Stimulated activated CD4-positive, alpha-beta T cell treated with anti-CD3 and anti-CD28 coated beads, Interleukin-4, amount 100 ng/mL, for 4 hours (primary cell): ENCODE measurements at places on chromosomes 12 and 14.

DNA sequence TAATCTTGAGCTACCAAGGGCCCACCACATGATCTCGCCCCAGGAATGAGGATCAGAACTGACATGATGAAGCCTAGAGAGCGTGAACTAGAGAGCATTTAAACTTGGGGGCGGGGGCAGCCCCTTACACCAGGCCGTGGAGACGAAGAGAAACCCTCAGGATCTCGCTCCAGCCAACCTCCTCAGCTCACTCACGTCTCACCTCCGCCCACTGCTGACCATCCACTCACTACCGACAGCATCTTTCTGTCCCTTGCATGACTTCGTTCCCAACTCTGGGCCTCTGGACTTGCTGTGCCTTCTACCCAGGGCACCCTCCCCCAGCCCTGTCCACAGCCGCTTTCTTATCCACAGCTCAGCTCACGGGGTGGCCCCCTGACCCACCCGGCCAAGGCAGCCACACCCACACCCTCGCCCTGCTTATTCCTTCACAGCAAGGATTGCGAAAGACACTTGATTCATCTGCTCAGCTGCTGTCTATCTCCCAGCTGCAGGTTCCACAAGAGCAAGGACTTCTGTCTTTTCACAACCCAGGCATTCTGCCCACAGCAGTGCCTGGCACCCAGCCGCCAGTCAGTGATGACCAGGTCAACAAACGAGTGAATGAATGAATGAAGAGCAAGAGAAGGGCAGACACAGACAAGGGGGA is 6.4 kb downstream of the STX2 start:
- DNase-seq = no peak

- DNase-seq = no peak
Observed at GRCh38 chr14:32426028-32426427, 96.9 kb downstream of the AKAP6 start.

- no peak for DNase-seq
Observed at GRCh38 chr12:8562310-8562709, 21.6 kb upstream of the CLEC4E start.

GRCh38 chr12:65282840-65283239 is 4.4 kb downstream of the MSRB3 start:
- no peak for DNase-seq

DNA sequence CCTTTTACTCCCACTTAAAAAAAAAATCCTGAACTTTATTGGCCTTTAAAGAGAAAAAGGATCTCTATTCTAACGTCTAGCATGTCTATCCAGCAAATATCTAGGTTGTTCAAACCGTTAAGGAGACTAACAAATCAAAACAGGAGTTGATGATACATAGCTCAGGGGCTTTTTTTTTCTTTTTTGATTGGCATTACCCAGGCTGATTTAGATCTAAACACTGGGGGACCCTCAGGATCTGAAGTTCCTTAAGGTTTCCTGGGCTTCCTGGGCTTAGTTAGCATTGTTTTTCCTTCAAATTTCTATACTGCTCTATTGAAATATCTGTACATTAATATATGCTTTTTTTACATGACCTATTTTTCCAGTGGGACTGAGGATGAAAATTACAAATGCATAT is 42.3 kb downstream of the EFCAB11 start:
- DNase-seq = no peak

DNA sequence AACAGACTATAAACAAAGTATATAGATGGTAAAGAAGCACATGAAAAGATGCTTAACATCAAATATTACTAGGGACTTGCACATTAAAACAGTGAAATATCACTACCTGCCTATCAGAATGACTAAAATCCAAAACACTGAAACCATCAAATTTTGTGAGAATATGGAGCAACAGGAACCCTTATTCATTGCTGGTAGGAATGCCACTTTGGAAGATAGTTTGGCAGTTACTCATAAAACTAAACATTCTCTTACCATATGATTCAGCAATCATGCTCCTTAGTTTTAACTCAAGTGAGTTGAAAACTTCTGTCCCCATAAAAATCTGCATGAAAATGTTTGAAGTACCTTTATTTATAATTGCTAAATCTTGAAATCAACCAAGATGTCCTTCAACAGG is 297.6 kb downstream of the DAD1 start:
- no peak for DNase-seq

DNA sequence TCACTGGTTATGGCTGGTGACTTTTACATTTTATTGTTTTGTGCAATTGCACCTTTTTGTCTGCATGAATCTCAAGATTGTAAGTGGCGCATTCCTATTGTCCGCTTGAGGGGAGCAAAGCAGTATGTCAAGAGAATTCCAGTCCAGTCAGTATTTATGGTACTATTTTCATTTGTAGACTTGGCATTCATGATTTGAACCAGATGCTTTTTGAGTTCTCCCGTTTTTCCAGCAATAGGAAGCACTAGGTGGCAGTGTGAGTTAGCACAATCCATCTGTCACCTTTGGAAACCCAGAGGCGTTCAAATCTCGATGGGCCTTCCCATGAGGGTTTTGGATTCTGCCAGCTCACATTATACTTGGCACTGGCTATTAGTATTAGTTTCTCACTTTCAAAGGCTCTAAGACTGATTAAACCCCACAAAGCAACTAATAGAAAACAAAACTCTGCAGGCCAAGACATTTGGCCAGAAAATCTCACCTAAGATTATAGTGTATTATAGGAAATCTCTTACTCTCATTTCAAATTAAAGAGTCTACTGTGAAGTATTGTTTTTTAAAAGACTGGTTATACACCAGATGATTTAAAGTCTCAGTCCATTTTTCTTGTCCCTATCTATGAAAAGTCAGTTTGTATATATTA is 2.2 kb downstream of the DACT1 start:
- no peak for DNase-seq

DNA sequence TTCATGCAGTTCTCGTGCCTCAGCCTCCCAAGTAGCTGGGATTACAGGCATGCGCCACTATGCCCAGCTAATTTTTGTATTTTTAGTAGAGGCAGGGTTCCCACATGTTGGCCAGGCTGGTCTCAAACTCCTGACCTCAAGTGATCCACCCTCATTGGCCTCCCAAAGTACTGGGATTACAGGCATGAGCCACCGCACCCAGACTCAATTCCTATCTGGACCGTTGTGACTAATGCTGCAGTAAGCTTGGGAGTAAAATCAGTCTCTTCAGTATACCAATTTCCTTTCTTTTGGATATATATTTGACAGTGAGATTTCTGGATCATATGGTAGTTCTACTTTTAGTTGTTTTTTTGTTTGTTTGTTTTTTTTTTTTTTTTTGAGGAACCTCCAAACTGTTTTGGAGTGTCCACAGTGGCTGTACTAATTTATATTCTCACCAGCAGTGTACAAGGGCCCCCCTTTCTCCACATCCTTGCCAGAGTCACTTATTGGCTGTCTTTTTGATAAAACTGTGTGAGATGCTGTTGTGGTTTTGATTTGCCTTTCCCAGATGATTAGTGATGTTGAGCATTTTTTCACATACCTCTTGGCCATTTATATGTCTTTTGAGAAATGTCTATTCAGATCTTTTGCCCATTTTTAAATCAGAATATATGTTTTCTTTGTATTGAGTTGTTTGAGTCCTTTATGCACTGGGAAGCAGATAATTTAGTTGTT is 37.3 kb upstream of the EVL start:
- no peak for DNase-seq

DNA sequence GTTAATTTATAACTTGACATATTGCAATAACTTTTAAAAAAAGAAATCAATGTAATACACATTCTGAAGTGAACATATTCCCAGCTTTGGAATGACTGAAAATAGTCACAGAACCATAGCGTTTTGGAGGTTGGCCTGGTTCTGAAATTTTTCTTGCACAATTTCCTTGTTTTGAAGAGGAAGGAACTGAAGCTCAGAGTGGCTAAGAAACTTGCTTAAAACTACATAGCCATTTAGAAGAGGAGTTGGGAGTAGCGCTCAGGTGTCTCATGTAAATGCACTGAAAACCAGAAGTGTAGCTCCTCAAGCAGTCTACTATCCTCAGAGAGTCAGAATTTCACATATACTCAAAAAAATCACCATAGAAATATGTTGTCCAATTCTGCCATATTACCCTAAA is 41.2 kb downstream of the SLC38A1 start:
- no peak for DNase-seq

- DNase-seq = no peak
Observed at GRCh38 chr14:34029921-34030334, 79.1 kb upstream of the EGLN3 start.

DNA sequence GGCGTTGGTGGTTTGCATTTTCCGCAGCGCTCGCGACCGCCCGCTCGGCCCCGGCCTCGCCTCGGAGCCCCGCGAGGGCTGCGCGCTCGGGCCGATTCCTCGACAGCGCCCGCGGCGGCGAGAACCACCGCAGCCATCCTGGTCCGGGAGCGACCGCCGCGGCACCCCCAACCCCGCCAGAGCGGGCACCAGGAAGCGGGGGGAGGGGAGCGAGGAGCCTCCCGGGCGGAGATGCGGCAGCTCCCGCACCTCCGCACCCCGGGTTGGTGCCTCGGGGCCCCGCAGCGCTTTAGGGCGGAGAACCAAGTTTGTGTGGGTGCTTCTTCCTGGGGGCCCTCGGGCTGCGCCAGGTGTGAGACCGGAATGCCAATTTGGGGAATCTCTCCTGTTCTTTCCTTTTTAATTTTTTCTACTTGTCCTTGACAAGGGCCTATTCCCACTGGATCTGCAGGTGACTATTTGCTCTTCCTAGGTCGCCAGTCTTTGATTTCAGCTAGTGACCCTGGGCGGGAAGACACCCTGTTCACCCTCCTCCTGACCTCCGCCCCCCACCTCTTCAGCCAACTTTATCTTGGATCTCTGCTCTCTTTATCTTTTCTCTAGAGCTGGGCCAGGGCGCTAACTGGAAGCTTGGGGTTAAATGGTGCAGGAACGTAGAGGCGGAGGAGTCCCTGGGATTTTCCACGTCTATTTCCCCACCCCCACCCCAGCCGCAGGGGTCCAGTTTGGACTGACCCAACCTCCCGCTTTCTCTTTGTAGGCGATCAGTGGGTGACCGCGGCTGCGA is at the start of gene SOCS2:
Gene SOCS2, plus strand, starts transcription at position 751 of the 787 bp plus-strand sequence. CDS start 223 bp downstream, outside the sequence.
- peak; percentile 5 for DNase-seq

GRCh38 chr14:92724516-92725340 is 23.7 kb downstream of the LGMN start:
- DNase-seq = no peak

- DNase-seq = no peak
Observed at GRCh38 chr12:116436561-116437249, 122.5 kb upstream of the MAP1LC3B2 start.

- no peak for DNase-seq
Observed at GRCh38 chr12:62916632-62917425, 18.1 kb downstream of the PPM1H start.

GRCh38 chr14:103061482-103061976 is 4.2 kb upstream of the CDC42BPB start:
- no peak for DNase-seq

DNA sequence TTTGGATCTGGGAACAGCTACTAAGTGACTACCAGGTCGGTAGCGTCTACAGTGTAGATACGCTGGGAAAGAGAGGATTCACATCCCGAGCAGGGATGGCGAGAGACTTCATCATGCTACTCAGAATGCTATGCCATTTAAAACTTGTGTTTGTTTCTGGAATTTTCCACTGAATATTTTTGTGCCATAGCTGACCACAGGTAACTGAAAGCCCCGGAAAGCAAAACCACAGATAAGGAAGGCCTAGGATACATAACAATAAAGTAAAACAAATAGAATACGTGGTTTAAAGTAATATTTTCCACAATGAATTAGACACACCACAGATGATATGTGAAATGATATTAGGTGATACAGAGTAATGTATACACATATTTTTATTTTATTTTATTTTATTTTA is 7.9 kb upstream of the HCAR1 start:
- no peak for DNase-seq

DNA sequence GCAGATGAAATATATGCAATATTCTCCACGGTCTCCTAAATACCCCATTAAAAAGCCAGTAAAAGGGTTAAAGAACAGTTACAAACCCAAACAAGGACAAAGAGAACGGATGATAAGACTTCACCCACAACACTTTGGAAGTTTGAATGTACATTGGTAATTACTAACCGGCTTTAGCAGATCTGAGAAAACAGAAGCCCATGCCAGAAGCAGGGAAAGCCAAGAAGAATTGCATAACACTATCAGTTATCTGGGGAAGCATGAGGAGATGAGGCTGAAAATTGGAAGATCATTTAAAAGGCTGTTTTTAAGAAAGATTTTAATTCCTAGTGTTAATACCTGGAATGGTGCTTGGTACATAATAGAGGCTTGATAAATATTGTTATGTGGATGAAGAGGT is 55.6 kb upstream of the MYBPC1 start:
- no peak for DNase-seq

- no peak for DNase-seq
Observed at GRCh38 chr12:51975196-51975595, 23.7 kb downstream of the ACVR1B start.

DNA sequence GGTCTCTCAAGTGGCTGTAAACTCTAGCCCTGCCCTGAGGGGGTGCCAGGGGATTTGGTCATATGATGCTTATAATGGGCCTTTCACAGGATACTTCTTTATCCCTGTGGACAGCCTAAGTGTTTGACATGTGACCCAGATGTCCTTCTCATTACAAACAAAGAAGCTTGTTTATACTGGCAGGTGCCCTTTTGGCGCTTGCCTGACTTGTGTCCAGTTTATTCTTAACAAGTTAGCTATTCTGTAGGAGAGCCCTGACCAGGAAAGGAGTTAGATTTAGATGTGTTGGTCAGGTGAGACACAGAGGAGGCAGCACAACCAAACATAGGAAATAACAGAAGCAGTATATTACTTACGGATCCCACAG is 51.9 kb downstream of the CCDC91 start:
- no peak for DNase-seq

DNA sequence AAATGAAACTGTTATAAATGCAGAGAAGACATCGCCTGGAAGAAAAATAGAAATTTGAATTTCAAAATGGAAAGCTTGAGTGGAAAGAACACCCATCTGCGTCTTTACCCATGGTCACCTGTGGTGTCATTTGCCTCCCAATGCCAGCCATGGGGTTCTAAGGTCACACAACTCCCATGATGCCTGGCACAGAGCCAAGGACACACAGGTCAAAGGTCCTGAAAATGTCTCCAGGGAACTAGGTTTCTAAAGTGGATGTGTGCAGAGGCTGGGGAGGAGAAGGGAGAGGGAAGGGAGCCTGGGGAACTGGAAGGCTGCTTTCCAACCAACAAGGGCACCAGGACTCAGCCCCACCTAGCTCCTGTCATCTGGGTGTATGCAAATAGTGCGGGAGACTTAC is 724.0 kb upstream of the TMEM132C start:
- DNase-seq = no peak

DNA sequence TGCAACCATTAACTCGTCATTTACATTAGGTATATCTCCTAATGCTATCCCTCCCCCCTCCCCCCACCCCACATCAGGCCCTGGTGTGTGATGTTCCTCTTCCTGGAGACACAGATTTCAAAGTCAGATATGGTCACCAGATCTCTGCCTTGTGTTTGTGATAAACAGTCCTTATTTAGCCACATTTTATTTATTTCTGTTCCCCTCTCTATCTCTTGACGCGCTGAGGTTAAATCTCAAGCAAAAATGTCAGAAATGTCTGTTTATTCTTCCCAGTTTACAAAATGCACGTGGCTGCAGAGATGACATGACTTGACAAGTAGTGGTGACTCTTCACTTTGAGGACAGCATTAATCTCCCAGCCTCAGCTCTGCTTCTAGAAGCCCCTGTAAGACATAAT is 11.5 kb upstream of the RASSF3 start:
- no peak for DNase-seq
